ENCODE measurements at places on chromosomes 3 and 15.

- DNase-seq = no peak
Measured at GRCh38 chr3:159877924-159878323, 110.7 kb upstream of the IL12A start.

DNA sequence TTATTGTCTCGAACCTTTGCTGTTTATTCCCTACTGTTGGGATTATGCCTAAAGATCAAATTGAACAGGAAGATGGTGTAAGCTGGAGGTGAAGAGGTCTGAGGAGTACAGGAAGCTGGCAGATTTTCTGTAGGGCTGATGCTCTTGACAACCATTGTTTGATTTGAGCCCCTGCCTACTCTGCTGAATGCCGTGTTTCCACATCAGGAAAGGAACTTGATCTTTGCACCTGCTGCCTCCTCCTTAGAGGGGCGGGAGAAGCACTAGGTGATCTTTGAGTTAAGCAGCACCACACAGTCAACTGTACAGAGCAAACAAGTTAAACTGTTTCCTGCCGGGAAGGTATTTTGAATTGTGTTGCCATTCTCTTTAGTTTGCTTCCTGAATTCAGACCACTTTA, 364.6 kb upstream of the EPHA6 start:
- DNase-seq = no peak

GRCh38 chr3:13379201-13379830, 40.8 kb downstream of the NUP210 start:
- no peak for DNase-seq

- DNase-seq = no peak
Measured at GRCh38 chr3:14433106-14433505, 30.7 kb downstream of the SLC6A6 start.

GRCh38 chr15:51931638-51932037, 39.9 kb downstream of the LEO1 start:
- DNase-seq = no peak

- no peak for DNase-seq
Measured at GRCh38 chr15:79408041-79408440, 24.1 kb upstream of the MINAR1 start.

DNA sequence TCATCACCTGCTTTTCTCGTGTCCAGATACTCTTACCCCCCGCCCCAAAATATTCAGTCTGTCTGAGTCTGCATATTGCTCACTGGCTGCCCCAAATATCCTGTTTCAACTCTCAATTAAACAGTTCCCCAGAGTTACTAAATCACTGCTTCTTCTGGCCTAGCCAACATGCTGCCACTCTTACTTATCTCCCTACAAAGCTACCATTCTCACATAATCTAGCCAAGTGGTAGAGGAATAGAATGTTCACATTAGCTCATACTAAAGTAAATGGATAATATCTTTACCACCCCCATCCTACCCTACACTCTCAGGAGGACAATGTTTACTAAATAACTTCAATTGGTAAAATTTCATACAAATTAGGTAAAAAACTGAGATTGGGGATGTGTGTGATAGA, 77.8 kb downstream of the NR1I2 start:
- no peak for DNase-seq

- no peak for DNase-seq
Measured at GRCh38 chr15:25742776-25743547, 120.2 kb downstream of the ATP10A start.

GRCh38 chr3:21587894-21588293, 163.1 kb downstream of the ZNF385D start:
- DNase-seq = no peak

Measured in nephron progenitor cell (in vitro differentiated cells).